HT1080 (cell line): ENCODE measurements at places on chromosomes 7 and 10.

GRCh38 chr7:35729061-35729783 lies 34.3 kb upstream of the HERPUD2 start:
- no peak for DNase-seq

GRCh38 chr10:121886997-121887622 lies 40.7 kb downstream of the ATE1 start:
- DNase-seq = peak; percentile 42

GRCh38 chr10:24469993-24470392 lies 253.7 kb downstream of the ARHGAP21 start:
- DNase-seq = no peak

DNA sequence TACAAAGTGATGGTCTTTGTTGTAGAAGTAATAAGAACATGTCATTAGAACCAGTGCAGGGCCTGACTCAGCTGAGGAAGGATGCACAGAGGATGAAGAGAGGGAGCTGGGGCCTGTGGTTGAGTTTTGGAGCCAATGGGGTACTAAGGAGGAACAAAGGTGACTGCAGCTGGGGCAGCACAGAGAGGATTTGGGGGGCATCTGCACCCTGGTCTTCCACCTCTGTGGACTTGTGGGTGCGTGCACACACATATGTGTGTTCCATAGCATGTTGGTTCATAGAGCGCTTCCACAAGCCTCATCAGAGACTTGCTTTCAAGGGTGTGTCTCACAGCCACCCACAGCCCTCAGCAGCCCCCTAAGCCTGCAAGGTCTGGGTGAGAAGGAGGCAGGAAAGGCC lies 650.3 kb upstream of the MGMT start:
- DNase-seq = no peak

GRCh38 chr10:100183481-100183880 lies 2.3 kb downstream of the ERLIN1 start:
- no peak for DNase-seq
